ENCODE measurements at places on chromosomes 2 and 18. TPM values are rescaled to one million over a fixed set of nuclear protein-coding genes. Genes with fewer than 3 reads are reported as not detected.

DYSF gene
- total RNA-seq: 3.6 TPM

DNAJC10 gene
- total RNA-seq: 78.4 TPM

CXCR1 gene
- not detected for total RNA-seq

RAMP1 gene
- total RNA-seq: 0.63 TPM

TRIP12 gene
- total RNA-seq: 263 TPM

LIMS3 gene
- total RNA-seq: 0.91 TPM

PARD3B gene
- 0.26 TPM for total RNA-seq

FBXO36 gene
- 0.95 TPM for total RNA-seq

IL36G gene
- total RNA-seq: not detected

CDH2 gene
- total RNA-seq: not detected

CGREF1 gene
- 3.5 TPM for total RNA-seq

CERKL gene
- not detected for total RNA-seq

PDE1A gene
- total RNA-seq: not detected

FBXO11 gene
- 41.2 TPM for total RNA-seq

C1GALT1C1L gene
- 0.20 TPM for total RNA-seq

ANKRD29 gene
- total RNA-seq: not detected

LAMA3 gene
- not detected for total RNA-seq

DNAJC5G gene
- not detected for total RNA-seq

TUBB8B gene
- total RNA-seq: not detected

HSPE1 gene
- 476 TPM for total RNA-seq

Data from CD8-positive, alpha-beta memory T cell (primary cell).